NCI-H2029 treated with DMSO at 0.1 percent for 48 hours (cell line): ENCODE measurements at places on chromosomes 6 and 20.

DNA sequence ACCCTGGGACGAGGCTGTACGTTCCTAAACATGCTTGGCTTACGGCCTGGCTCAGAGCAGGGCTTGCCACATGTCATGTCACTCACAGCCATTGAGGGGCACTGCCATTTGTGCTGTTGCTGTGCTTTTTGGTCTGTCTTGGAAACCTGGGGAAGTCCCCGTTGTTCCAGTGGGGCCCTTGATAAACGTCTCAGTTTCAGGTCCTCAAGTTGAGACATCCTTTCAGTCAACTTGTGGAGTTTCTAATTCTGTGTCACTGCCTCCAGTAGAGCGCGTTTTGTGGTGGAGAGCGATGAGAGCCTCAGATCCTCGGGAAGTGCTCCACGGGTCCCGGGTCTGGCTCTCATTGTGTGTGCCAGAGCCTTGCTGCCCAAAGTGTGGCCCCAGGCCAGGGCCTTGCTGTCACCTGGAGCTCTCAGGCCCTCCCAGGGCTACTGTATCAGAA, 43.0 kb upstream of the CCR6 start:
- DNase-seq, result no peak

- DNase-seq, result no peak
Observed at GRCh38 chr6:14706378-14706929, 539.4 kb upstream of the JARID2 start.

DNA sequence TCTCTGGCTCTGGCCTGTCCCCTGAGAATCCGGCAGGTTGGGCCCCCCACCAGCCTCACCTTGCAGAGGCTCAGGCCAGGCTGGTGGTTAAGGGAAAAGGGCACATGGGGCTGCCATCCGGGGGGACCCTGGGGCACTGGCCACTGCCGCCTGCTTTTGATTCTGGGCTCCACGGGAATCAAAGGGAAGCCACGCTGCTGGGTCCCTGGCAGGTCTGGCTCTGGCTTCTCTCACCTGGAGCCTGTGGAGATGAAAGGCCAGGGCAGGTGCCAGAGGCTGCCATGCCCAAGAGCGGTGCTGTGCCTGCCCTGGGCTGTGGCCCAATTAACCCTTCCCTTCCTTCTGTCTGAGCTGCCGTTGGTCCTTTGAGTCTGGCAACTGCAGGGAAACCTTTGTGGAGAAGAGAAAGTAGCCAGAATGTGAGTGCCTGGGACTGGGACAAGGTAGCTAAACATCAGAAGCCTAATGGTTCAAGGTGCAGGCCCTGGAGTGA, 9.4 kb upstream of the CDH22 start:
- DNase-seq, result peak; percentile 36

GRCh38 chr6:122714059-122714458, 65.5 kb upstream of the FABP7 start:
- DNase-seq, result no peak

DNA sequence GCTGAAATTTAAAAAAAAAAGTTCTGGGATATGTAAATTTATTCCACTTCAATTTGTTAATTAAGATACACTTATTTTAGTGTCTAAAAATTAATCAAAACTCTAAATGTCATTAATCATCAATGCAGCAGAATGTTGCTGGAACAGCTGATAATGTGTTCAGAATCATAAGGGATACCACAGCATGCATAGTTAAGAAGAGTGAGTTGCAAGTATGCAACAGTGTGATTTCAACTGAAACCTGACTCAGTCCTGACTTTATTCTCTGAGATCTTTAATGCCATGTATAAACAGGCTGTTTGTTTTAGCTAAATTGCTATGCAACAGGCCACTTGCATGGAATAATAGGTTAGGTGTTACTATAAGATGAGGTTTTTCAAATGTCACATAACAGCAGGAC, 1.4 kb downstream of the GRIK2 start:
- DNase-seq, result peak; percentile 39

GRCh38 chr6:14468647-14469321, 351.2 kb downstream of the CD83 start:
- DNase-seq, result no peak

GRCh38 chr6:45692021-45692420, 314.3 kb upstream of the SUPT3H start:
- DNase-seq, result no peak

DNA sequence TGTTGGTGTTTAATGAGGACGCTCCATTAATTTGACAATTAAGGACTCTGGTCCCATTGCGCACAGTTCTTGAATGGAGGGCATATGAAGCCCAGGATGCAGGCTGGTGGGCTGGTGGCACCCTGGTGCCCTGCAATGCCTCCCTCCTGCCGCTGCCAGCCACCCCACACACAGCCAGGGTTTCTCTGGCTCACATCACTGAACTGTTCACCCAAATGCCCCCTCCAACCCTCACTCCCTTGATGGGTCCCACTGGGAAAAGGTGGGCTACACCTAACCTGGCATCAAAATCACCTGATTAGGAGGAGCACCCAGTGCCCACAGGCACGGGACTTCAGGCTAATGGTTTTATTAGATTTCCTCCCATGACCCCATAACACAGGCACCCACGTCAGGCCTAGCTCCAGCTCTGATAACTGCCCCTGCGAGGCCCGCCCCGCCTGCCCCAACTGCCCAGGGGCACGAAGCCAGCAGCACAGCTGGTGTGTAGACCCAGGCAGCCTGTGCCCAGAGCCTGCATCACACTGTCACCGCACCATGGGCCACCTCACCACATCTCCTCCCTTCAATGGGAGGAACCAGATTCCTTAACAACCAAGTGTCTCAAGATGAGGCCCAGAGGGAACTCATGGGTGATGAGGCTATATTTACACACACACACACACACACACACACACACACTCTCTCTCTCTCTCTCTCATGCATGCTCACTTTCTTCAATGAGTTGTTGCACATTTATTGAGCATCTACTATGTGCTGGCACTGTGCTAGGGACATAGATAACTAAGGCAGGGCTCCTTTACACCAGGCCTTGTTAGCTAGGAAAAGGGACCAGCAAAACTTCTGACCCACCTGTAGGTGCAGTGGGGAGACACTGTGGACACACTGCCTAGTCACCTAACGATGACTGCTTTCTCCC, 107.3 kb downstream of the NOL4L start:
- no peak for DNase-seq

- DNase-seq, result no peak
Observed at GRCh38 chr6:149248693-149249369, 68.7 kb upstream of the TAB2 start.

DNA sequence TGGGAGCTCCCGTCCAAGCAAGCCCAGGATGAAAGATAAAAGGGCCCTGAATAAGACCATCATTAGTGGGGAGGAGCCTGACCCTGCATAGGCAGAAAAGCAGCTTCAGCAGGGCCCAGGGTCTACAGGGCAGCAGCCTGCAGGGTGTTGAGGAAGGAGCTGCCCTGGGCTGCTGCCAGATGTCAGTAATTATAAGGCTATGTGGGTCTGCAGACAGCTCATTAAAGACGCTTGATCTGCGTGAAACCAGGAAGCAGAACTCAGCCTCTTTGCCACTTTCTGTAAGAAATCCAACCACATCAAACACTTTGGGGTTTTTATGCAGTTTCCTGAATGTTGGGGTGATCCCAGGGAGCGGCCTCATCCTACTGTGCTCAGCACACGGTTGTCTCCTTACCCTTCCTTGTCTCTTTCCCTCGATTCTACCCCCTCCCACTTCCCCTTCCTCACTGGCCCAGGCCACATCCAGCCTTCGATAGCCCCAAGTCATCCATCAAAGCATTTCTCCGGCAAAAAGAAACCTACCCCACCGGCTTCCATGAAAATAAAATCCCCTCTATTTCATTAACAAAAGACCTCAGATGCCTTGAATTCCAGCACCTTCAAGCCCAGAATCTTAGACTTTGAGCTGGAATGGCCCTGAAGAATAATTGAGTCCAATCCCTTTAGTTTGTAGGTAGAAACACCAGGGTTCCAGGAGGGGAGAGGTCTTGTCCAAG, 1.0 kb upstream of the TGM6 start:
- no peak for DNase-seq

GRCh38 chr6:157727629-157728182, 95.3 kb upstream of the SNX9 start:
- no peak for DNase-seq

GRCh38 chr20:4067600-4068261, 52.4 kb upstream of the RNF24 start:
- no peak for DNase-seq

- DNase-seq, result no peak
Observed at GRCh38 chr6:13664703-13665352, 46.8 kb downstream of the RANBP9 start.

GRCh38 chr6:8476656-8477055, 41.3 kb upstream of the SLC35B3 start:
- DNase-seq, result no peak
